ENCODE measurements at places on chromosomes 6 and 20.

- no peak for DNase-seq
Measured at GRCh38 chr20:59351157-59352040, 51.0 kb downstream of the EDN3 start.

DNA sequence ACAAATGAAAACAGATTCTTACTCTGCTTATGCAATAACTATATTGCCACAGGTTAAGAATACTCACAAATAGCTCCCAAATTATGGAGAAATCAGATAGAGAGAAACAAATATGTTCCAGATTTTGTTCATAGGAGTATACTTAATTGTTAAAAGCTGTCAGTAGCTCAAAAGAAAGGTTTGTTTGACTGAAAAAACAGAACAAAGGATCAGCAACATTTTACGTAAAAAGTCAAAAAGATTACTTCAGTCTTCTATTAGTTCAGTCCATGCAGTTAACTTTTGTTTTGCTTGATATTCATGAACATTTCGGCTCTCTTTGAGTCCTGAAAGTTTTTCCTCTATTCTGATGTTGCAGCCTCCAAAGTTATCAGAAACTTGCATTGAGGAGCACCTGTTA, 13.4 kb upstream of the NANP start:
- DNase-seq = no peak

DNA sequence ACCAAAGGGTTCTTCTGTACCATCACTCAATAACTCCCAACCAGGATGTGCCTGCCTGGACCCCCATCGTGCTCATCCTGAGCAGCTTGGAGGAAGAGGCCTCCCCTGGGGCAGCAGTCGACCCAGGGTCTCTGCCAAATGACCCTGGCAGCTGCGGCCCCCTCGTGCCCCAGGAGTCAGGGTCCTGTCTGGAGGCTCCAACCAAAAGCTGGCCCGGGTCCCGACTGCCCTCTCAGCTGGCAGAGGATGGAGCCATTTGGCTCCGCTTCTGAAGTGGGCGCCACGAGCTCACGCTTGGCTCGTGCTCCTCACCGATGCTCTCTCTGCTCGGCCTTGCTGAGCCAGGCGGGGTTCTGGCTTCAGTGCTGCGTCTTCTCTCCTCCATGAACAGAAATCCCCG, 56.8 kb downstream of the TFAP2C start:
- DNase-seq = no peak

DNA sequence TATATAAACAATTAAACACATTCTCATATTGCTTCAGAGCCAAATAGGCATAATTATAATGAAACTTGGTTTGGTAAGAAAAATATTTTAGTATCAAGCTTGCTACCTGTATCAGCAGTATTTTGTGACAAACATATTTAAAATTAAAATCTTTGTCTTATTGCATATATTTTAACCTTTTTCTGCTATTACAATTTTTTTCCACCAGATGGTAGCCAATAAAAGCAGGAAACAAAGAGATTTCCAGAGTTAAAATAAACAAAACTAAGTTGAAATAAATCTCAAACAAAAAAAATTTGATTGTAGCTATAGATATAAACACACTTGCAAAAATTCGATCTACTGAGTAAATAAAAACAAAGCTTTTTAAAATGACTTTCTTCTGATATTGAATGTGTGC, 491.3 kb upstream of the GJE1 start:
- DNase-seq = no peak

- DNase-seq = no peak
Measured at GRCh38 chr6:106117579-106117978, 31.4 kb downstream of the PRDM1 start.

- no peak for DNase-seq
Measured at GRCh38 chr20:31903627-31904386, 33.4 kb downstream of the TTLL9 start.

DNA sequence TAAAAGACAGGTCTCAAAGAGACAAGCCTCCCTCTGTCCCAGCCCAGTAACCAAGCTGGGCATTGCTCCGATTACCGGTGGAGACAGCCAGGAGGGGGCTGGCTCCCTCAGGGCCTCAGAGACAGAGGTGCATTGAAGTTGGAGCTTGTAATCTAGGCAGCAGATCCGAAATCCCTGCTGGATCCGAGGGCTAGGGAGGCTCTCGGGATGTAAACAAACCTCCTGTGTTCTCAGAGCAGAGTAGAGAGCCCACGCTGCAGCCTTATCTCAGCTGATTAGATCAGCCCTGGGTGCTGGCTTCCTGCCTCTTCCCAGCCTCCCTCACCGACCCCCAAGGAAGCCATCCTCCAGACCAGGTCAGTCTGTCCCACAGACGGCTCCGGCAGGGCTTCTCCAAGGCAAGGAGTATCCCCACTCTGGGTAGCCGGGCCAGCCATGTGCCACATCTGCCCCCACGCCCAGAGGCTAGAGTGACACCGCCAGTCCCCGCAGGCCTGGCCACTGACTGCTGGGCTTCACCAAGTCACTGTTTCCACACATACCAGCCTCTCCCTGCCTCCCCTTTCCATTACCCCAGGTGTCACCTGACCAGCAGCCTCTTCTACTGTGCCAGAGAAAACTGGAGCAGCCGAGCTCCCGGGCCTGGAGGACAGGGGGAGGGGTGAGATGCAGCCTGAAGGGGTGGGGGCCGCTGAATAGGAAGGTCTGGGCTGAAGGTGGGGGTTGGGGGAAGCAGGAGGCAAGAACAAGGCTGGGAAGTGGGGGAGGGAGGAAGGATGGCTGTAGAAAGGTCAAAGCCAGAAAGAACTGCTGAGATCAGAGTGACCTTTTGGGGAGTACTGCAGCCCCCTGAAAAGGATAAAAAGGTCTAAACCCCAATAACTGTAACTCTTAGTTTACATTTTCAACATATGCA, 6.0 kb downstream of the SDC4 start:
- peak; percentile 34 for DNase-seq

- DNase-seq = no peak
Measured at GRCh38 chr6:13377054-13377758, 48.9 kb upstream of the TBC1D7 start.

GRCh38 chr20:54162378-54163009, 11.3 kb downstream of the CYP24A1 start:
- DNase-seq = no peak

- DNase-seq = no peak
Measured at GRCh38 chr20:23161968-23162696, 76.0 kb upstream of the CD93 start.

DNA sequence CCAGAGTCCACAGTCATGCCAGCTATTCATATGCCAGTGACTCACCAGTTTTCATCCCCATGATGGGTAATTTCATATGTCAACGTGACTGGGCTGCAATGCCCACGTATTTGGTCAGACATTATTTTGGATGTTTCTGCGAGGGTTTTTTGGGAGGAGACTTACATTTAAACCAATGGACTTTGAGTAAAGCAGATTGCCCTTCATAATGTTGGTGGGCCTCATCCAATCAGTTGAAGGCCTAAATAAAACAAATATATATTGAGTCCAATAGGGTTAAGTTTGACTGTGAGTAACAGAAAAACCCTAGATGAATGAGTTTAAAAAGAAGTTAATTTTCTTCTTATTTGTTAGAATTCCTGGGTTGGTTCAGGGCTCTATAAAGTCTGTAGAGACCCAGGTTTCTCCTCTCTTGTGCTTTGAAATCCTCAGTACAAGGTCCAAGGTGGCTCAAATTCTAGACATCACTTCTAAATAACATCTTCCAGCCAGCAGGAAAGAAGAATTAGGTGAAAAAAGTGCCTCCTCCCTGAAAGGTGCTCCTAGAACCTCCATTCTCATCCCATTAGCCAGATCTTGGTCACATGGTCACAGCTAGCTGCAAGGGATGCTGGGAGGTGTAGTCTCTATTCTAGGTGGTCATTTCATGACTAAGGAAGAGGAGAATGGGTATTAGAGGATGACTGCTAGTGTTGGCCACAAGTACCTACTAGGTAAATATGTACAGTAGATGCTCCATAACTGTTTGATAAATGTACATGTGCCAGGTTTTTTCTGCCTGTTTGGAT, 16.7 kb upstream of the NEDD9 start:
- no peak for DNase-seq

DNA sequence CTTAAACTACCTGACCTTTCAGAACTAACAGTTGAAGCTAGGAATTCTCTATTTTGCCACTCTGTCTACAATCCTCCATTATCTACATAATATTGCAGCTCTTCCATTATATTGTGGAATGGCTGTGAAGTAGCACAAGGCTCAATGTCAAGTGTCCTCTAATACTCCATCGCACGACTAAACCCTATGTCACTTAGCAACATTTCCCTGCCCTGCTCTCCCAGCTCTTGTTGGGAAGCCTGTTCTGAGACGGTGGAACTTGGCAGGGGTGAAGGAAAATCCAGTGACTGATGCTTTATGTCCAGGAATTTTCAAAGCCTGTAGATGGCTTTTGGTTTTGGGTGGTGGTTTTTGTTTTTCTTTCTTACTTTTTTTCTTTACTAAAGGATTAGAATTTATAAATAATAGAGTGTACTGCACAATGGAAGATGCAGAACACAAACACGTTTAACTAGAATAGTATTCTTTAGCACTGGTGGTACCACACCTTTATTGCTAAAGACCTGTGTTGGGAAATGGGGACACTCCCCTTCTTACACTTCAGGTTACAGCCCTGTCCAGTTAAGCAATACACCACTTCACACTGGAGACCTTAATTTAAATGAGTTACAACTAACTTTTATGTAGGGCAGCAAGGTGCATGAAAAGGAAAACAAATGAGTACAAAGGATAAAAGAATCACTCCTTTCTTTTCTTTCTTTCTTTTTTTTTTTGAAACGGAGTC, 20.7 kb upstream of the AMD1 start:
- no peak for DNase-seq

DNA sequence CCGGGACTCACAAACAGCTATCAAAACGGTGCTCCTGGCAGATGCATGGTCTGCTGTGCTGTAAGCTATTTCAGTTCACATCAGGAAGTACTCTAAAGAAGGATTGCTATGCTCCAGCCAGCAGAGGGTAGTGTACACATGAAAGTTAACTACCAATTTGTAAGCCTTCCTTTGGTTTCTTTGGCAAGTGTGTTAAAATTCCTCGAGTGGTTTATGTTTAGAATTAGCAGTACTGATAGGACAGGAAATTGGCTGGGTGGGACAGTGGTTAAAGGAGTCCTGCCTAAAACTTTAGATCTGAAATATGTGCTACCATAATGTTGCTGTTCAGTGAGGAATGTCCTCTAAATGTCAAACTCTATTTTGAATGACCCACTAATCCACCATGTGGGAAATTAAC, 47.4 kb downstream of the TRMT11 start:
- DNase-seq = no peak

DNA sequence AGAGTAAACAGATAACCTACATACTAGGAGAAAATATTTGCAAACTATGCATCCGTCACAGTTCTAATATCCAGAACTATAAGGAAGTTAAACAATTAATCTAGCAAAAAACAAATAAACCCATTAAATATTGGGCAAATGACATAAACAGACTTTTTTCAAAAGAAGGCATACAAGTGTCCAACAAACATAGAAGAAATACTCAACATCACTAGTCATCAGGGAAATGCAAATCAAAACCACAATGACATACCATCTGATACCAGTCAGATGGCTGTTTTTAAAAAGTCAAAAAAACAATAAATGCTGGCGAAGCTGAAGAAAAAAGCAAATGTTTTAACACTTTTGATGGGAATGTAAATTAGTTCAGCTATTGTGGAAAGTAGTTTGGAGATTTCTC, 1117.7 kb upstream of the MAP3K7 start:
- no peak for DNase-seq

DNA sequence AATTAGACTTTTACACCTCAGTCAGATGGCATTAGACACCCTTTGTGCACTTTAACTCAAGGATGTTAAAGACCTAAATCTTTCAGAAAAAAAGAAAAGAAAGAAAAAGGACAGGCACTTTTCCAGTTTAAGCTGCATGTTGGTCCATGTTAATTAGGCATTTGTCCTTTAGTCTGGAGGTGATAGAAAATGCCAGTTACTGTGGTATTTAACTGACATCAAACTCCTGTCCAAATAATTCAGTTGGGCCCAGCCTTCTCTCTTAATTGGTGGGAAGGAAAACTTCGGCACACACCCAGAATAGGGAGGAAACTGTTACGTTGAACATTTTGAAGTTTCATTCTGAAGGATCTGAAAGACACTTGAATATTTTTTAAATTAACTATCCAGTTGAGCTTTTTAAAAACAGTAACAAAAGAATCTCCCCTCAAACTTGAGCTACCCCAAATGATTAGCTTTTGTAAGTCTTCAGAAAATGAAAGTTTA, 30.3 kb downstream of the RREB1 start:
- no peak for DNase-seq

DNA sequence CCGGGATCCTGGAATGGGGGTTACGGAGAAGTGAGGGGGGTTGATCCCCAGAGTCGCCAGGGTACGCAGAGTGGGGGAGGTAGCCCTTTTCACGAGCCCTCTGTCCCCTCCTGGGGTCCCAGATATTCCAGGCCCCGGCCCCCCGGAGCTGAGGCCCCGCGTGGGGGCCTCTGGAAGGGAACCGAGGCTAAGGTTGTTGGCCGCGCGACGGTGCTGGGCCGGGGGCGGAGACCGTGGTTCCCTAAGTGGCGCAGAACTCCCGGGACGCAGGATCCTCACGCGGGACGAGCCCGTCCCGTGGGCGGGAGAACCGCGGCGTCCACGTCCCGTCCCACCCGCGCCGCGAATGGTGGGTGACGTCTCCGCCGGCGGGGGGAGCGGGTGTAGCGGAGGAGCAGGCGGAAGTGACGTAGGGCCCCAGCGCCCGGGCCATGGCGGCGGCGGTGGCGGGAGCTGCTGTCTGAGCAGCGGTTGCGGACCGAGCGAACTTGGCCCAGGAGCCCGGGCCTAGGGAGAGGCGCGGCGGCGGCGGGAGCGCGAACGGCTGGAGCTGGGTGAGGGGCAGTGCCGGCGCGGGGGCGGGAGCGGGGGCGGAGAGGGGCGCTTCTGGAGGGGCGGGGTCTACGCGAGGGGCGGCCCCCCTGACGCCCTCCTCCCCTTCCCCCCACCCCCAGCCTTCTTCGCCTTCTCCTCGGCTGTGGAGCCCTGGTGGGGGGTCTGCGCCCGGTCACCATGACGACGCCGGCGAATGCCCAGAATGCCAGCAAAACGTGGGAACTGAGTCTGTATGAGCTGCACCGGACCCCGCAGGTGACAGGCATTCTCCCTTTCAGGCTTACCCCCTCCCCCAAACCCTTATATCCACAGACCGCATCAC, at the start of gene RING1:
Gene RING1, plus strand, starts transcription at position 410 of the 877 bp plus-strand sequence. Its CDS starts 323 bp downstream, at position 733.
- peak; percentile 88 for DNase-seq

DNA sequence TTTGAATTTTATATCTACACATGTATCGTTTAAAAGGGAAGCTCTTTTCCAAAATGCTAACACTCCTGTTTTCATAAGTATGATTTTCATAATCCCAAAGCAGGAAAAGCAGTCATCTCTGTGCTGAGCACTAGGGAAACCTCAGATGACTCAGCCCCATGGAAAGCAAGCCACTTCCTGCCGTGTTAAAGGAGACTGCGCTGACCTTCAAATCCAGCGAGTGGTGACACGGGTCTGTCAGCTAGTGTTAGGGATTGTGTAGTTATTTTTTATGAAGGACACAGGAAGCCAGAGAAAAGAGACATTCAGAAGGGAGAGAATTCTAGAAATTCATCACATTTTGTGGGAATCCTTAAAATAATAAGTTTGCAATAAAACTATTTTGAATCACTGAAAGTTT, 57.0 kb upstream of the CD93 start:
- DNase-seq = no peak

- no peak for DNase-seq
Measured at GRCh38 chr6:40997234-40997957, 41.6 kb downstream of the UNC5CL start.

- no peak for DNase-seq
Measured at GRCh38 chr20:57180954-57181353, 85.5 kb downstream of the BMP7 start.

- no peak for DNase-seq
Measured at GRCh38 chr6:96888745-96889144, 8.9 kb downstream of the NDUFAF4 start.
